Activated naive CD4-positive, alpha-beta T cell (primary cell): ENCODE measurements at places on chromosomes 1 and 21.

DNA sequence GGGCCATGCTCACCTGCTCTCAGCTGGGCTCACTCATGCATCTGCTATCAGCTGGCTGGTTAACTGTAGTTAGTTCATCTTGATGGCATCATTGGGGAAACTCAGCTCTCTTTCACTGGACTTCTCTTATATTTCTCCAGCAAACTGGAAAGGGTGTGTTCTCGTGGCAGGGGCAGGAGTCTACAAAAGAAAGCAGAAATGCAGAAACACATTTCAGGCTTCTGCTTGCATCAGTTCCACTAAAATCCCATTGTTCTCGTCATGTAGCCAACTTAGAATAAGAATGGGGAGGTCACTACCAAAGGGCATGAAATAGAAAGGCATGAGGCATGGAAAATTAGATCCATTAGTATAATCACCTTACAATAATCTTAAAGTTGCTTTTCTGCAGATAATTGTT, 207.3 kb downstream of the NRIP1 start:
- no peak for DNase-seq

DNA sequence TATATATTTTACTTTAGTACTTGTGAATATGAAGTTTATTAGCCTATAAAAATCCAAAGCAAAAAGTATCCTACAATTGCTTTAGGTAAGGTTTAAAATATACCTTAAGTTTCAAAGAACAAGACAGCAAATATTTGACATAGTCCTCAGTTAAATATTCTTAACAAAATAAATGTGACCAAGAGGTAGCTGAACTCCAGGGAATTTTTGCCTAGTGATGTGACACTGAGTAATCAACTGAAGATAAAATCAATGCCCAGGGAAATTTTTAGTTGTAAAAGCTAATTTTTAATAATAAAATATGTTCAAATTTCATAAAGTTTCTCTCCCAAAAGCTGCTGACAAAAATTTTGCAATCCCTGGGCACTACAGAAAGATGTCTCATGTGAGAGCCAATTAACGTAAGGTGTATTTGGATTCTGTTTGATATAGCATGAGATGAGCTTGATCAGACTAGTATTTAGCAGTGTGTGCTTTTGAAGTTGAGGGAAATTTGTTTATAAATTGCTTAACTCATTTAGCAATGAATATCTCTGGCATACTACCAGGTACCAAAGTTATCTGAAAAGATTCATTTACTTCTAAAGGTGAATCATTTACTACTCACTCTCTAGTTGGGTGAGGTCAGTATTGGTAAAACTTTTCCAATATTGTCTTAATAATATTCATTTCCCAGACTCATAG, 80.2 kb upstream of the PALMD start:
- DNase-seq, result no peak

DNA sequence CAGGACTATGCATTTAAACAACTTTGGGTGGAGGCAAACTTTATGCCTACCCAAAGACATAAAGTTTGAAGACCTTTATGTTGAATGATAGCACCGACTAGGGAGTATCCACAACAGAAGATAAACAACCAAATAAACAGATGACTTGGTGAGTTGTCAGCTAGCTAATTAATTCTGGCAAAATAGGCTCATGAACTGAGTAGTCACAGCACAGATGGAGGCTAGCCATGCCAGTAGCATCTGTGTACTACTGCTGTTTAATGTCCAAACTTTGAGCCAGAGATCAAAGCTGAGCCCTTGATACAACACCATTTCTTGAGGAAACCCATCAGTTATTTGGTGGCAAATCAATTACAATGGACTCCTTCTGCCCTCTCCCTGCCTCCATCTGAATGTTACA, 40.3 kb upstream of the CCDC190 start:
- no peak for DNase-seq

DNA sequence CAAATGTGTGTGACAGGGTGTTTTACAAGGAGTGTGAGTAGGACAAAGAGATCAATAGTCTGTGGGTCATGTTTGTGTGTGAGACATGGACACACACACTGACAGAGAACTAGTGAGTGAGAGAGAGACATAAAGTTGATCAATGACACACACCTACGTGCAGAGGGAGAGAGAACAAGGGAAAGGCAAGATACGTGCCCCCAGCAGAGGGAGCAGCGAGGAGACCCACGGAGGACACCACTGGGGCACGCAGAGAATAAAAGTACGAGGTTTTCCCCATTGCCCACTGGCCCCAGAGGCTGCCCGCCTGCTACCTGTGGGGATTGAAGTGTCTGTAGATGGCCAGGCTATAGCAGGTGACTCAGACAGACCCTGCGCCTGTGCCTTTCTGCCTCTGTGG, 130.2 kb upstream of the CSF3R start:
- no peak for DNase-seq

DNA sequence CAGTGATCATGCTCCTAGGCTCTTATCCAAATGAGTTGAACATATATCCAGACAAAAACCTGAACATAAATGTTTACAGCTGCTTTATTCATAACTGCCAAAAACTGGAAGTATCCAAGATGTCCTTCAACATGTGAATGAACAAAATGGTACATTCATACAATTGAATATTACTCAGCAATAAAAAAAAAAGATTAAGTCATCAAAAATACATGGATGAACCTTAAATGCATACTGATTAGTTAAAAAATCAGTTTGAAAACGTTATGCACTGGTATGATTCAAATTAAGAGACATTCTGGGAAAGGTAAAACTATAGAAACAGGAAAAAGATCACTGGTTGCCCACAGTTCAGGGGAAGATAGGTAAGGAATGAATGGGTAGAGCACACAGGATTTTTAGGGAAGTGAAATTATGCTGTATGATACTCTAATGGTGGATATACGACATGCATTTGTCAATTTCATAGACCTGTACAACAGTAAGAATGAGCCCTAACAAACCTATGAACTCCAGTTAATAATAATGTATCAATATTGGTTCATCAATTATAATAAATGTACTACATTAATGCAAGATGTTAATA, 3.1 kb downstream of the LRRC40 start:
- DNase-seq, result no peak

GRCh38 chr1:71312545-71312944, 231.7 kb upstream of the ZRANB2 start:
- DNase-seq, result no peak

GRCh38 chr1:24321126-24321525, 2.0 kb downstream of the GRHL3 start:
- DNase-seq, result no peak

DNA sequence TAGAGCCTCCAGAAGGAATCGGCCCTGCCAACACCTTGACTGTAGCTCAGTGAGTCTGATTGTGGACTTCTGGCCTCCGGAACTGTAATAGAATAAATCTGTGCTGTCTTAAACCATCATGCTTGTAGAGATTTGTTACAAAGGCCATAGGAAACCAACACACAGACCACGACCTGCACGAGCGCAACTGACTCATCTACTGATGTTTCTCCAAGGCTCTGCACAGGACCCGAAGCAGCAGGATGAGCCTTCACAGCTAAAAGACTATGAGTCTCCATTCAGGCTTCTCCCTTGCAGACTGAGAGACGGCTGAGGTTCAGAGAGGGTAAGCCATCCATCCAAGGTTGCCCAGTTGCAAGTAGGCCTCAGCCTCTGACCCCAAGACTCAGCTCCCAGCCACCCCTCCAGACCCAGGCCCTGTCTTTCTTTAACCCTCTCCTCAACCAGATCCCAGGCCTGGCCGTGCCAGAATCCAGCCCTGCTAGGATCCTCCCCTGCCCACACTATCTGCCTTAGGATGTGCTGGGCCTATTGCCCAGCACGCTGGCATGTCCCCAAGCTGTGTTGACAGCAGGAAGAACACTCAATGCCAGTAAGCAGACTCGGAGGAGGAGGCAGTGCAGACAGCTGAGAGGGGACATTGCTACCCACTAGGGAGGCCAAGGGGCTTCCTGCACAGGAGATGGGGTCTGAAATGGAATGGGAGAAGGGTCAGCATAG, 109.0 kb downstream of the HMGB4 start:
- no peak for DNase-seq

GRCh38 chr1:90044346-90044745, 49.4 kb downstream of the ZNF326 start:
- DNase-seq, result no peak

GRCh38 chr1:9843576-9843945, 19.8 kb upstream of the CLSTN1 start:
- DNase-seq, result no peak

GRCh38 chr1:97849345-97850340, 71.2 kb downstream of the DPYD start:
- DNase-seq, result no peak

- no peak for DNase-seq
These were observed 37.7 kb downstream of the SLC45A1 start for GRCh38 chr1:8355439-8356255.

GRCh38 chr1:193242000-193242399, 55.6 kb upstream of the B3GALT2 start:
- DNase-seq, result no peak

- DNase-seq, result no peak
These were observed 3.4 kb upstream of the GPR89B start for GRCh38 chr1:147924813-147925212.

GRCh38 chr1:9427388-9427787, 111.9 kb upstream of the SLC25A33 start:
- no peak for DNase-seq

- DNase-seq, result no peak
These were observed 70.6 kb upstream of the GCLM start for GRCh38 chr1:93979718-93980319.

- no peak for DNase-seq
These were observed 32.3 kb downstream of the RRAGC start for GRCh38 chr1:38827318-38827717.

DNA sequence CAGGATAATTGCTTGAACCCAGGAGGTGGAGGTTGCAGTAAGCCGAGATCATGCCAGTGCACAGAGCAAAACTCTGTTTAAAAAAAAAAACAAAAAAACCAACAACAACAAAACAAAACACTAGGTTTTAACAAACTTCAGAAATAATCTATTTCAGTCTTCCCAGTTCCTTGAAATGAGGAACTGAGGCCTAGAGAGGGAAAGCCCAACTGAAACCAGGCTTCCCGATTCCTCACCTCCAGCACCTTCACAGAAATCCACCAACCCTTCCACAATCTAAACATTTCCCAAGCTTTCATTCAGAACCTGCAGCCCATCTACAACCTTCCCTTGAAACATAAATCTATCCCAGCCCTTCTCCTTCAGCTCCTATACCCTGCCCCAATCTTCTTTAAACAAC, 612 bp upstream of the CD52 start:
- DNase-seq, result no peak

DNA sequence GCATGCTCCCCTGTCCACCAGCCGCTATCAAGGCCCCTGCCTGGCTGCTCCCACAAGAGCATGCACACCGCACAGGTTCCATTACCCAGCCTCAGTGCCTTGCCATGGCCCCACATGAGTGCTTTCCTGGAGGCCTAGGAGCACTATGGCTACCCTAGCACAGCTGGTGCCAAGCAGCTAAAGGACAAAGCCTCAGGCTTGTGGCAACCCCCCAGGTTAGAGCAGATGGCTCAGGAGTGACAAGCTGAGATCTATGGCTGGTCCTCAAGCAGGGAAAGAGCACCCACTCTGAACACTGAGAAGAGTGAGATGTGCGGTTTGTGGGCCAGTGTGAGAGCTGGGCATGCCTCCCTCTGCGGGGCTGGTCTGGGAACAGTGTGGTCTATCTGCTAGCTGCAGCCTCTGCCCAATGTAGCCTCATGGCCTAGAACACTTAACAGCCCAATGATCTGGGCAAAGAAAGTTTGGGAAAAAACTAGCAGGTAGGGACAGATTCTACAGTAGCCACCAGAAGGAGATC, 129.8 kb downstream of the VAV3 start:
- no peak for DNase-seq

DNA sequence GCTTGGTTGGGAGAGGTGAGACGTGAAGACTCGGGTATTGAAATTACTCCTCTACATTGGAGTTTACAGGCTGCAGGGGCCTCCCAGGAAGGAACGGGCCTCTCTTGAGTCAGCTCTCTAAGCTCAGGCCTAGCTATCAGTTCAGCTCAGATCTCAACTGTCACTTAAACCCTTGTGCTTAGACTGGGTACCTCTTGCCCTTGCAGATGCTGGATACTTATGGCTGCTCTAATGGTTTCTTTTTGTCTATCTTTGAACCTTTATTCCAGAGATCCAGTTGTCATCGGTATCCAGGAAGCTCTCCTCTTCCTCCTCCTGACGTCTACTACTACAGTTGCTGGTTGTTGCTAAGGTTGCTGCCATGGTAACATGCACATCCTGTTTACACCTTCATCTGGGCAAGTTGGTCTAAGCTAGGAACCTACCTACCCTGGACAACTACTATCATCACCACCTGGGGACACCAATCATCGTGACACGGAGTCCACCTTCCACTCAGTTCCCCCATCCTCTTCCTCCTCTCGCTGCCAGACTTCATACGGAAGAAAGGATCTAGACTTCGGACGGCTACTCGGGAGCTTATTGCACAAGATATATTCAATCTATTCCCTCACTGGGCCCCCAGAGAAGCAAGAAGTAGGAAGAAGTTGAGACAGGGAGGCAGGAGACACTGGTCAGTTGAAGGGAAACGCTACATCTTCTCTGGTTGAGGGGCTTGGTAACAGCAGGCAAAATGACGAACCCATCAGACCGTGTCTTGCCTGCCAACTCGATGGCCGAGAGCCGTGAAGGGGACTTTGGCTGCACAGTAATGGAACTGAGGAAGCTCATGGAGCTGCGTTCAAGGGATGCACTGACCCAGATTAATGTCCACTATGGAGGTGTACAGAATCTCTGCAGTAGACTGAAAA, 56.1 kb downstream of the ATP2B4 start:
- DNase-seq, result peak; percentile 8

DNA sequence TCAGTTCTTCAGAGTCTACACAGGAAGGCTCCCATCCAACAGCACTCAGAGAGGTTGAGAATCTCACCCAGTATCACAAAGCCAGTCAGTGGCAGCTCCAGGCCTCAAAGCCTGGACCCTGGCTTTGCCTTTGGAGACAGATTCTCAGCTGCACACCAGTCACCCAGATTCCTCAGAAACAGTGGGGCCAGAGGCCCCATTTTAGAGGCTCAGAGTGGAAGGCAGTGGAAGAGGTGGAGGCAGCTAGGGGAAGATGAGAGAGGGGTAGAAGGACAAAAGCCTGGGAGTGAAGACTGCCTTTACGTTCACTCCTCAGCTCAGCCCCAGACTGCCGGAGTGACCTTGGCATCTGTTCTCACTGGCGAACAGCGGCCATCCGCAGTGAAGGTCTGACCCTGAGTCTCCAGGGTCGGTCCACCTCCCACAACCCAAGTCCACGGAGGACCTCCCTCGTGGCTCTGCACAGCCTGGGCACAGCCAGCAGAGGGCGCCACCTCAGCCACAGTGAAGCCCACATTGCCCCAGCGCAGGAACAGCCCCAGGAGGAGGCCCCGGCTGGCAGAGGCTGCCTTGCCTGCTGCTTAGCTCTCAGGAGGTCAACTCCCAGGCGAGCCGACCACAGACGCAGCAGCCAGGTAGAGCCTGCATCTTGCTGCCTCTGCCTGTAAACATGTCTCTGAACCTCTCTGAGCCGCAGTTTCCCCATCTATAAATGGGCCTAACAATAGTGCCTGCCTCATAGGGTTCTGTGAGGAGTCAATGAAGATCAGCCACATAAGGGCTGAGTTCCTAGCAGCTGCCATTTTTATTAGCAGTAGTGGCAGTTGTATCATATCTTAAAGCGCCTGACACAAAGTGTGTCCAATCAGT, 5.9 kb upstream of the FNDC5 start:
- no peak for DNase-seq

GRCh38 chr1:90840352-90840751, 123.2 kb upstream of the BARHL2 start:
- DNase-seq, result no peak
